A549 treated with RU486 at 1 μM for 4 hours (cell line): ENCODE measurements at places on chromosomes 4 and X. TPM values are rescaled to one million over a fixed set of nuclear protein-coding genes. Genes with fewer than 3 reads are reported as not detected.

PHEX gene
- 0.24 to 0.43 TPM (median 0.33 TPM) in 5 replicates for total RNA-seq

TSPAN7 gene
- total RNA-seq: 2.7 to 3.2 TPM (median 2.9 TPM) in 5 replicates

SLC39A8 gene
- 5.9 to 11.7 TPM (median 11.5 TPM) in 5 replicates for total RNA-seq

ADGRG4 gene
- total RNA-seq: not detected in 5 replicates

TCP11X2 gene
- total RNA-seq: not detected in 5 replicates
